ENCODE measurements at places on chromosomes 5 and 9. TPM values are rescaled to one million over a fixed set of nuclear protein-coding genes. Genes with fewer than 3 reads are reported as not detected.

GRCh38 chr5:58019614-58020013 lies 440.3 kb downstream of the PLK2 start:
- H3K27me3 ChIP-seq = no peaks in the 10 kb centered on the region
- H3K4me3 ChIP-seq = no peak overlapping the region
- no peaks in the 10 kb centered on the region for H3K4me1 ChIP-seq
- peak; percentile 42 for DNase-seq
- H3K27ac ChIP-seq = no peak overlapping the region

DNA sequence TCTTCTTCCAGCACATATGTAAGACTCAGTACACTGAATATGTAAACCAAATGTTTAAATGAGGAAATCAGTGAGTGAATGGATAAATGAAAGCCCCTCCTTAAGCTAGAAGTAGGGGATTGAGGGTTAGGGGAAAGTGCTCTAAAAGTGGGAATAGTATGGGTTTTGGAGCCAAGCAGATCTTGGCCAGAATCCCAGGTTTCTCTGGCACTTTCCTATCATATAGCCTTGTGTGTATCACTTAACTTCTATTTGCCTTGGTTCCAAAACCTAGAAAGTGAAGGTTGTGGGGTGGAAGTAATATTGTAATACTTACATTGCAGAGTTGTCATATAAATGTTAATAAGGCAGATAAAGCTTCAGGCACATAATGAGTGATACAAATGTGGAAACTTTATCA lies 45.0 kb upstream of the SV2C start:
- H3K27me3 ChIP-seq = no peaks in the 10 kb centered on the region
- H3K27ac ChIP-seq = no peak overlapping the region
- H3K36me3 ChIP-seq = no peaks in the 10 kb centered on the region

Gene CAMSAP1
- 25.3 TPM for total RNA-seq

GRCh38 chr9:70789086-70789485 lies 332.3 kb downstream of the TRPM3 start:
- H3K4me3 ChIP-seq = no peak overlapping the region
- no peaks in the 10 kb centered on the region for H3K36me3 ChIP-seq
- no peak for DNase-seq

Gene SLC6A19
- total RNA-seq = 9.9 TPM

GRCh38 chr9:117134826-117135500 lies 279.9 kb downstream of the ASTN2 start:
- no peaks in the 10 kb centered on the region for H3K27me3 ChIP-seq
- H3K36me3 ChIP-seq = no peaks in the 10 kb centered on the region
- DNase-seq = no peak
- no peak overlapping the region for H3K27ac ChIP-seq

Gene AUH
- 46.2 TPM for total RNA-seq

DNA sequence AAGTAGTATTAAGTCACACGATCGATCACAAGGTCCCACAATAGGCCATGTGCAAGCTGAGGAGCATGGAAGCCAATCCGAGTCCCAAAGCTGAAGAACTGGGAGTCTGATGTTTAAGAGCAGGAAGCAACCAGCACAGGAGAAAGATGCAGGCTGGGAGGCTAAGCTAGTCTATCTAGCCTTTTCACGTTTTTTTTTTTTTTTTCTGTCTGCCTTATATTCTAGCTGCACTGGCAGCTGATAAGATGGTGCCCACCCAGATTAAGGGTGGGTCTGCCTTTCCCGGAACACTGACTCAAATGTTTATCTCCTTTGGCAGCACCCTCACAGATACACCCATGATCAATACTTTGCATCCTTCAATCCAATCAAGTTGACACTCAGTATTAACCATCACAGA lies 6.5 kb downstream of the PPIP5K2 start:
- no peak overlapping the region for H3K4me3 ChIP-seq
- H3K4me1 ChIP-seq = peaks cover 20% of the 10 kb centered on the region
- no peaks in the 10 kb centered on the region for H3K36me3 ChIP-seq
- H3K27me3 ChIP-seq = no peaks in the 10 kb centered on the region

DNA sequence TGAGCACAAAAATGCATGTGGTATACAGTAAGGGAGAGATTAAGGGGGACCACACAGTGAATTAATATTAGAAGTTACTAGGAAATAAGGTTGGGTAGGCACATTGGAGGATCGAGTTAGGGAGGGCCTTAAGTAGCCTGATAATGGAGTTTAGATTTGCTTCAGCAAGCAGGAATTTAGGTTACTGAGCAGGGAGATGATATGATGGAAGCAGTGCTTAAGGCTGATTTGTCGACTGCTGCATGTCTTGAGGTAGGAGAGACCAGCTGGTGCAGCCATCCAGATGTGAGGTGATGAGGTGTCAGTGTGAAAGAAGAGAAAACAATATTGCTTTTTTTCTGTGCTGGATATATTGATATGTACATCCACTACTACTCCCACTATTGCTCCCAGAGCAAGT lies 55.2 kb upstream of the ACTBL2 start:
- no peaks in the 10 kb centered on the region for H3K4me1 ChIP-seq
- H3K27ac ChIP-seq = no peak overlapping the region
- no peak for DNase-seq
- no peaks in the 10 kb centered on the region for H3K36me3 ChIP-seq

GRCh38 chr5:95935553-95936100 lies 26.0 kb downstream of the ELL2 start:
- DNase-seq = no peak
- H3K36me3 ChIP-seq = no peaks in the 10 kb centered on the region
- H3K4me3 ChIP-seq = no peak overlapping the region
- H3K27ac ChIP-seq = no peak overlapping the region

Gene DMRTA1
- 0.83 TPM for total RNA-seq

Gene FGF1
- not detected for total RNA-seq

Gene ZDHHC12
- total RNA-seq = 177 TPM

Gene SLC6A18
- total RNA-seq = not detected

DNA sequence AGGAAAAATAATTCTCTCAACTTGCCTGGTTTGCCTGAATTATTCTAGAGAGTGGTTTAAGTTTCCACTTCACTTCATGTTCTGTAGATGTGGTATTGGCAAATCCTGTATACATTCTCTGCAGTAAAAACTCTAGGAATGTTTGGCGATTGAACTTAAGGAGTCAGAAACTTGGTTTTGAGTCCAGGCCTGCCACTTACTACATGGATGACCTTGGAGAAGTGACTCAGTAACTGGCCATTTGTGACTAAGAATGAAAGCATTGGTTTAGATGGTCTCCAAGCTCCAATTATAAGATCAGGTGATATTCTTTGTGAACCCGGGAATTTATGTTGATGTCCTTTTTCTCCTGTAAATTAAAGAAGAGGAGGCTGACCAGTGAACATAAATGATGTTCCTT lies 233.8 kb downstream of the GAS1 start:
- H3K27me3 ChIP-seq = no peaks in the 10 kb centered on the region
- H3K36me3 ChIP-seq = no peaks in the 10 kb centered on the region
- no peaks in the 10 kb centered on the region for H3K4me1 ChIP-seq
- no peak overlapping the region for H3K4me3 ChIP-seq
- DNase-seq = no peak

DNA sequence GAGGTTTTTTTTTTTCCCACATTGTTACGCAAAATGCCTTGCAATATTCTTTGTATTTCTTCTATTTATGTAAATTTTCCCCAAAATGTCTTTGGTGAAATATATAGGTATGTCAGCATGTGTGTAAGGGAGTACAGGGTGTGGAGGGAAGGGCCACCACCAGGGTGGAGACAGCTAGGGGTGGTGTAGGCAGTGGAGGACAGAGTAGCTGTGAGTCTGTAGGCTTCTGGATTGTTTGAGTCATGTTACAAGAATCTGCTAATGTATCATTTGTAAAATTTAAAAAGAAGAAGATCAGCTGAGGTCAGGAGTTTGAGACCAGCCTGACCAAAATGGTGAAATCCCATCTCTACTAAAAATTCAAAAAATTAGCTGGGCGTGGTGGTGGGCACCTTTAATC lies 175.5 kb downstream of the NXNL2 start:
- H3K4me1 ChIP-seq = no peaks in the 10 kb centered on the region

- H3K27me3 ChIP-seq = no peaks in the 10 kb centered on the region
- no peaks in the 10 kb centered on the region for H3K4me1 ChIP-seq
- no peak overlapping the region for H3K4me3 ChIP-seq
- no peak for DNase-seq
Observed at GRCh38 chr5:125059255-125060002, 313.0 kb upstream of the ZNF608 start.

GRCh38 chr9:112809906-112810305 lies 59.3 kb downstream of the SNX30 start:
- no peak overlapping the region for H3K4me3 ChIP-seq
- no peak for DNase-seq
- H3K4me1 ChIP-seq = peaks cover 3% of the 10 kb centered on the region
- H3K36me3 ChIP-seq = no peaks in the 10 kb centered on the region
- H3K27ac ChIP-seq = no peak overlapping the region

- H3K36me3 ChIP-seq = no peaks in the 10 kb centered on the region
- DNase-seq = no peak
- no peak overlapping the region for H3K4me3 ChIP-seq
- no peaks in the 10 kb centered on the region for H3K27me3 ChIP-seq
- no peak overlapping the region for H3K27ac ChIP-seq
Observed at GRCh38 chr5:105659396-105659795, 2011.3 kb downstream of the EFNA5 start.

DNA sequence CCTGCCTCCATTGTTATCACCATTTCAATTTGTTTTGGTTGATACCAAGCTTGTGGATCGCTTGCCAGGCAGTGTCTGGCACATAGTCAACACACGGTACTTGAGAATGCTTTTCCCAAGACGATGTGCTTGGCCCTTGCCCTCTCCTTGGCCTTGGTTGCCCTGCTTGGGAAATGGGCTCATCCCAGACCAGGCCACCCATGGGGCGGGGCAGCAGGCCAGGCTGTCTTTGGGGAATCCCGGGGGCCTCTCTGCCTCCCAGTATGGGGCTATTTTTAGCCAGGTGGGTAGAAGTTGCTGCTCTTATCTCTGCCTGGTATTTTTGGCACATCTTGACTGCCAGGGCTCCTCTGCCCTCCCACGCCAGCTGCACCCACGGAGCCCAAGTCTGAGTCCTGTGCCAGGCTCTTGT lies 49.9 kb downstream of the LMX1B start:
- no peaks in the 10 kb centered on the region for H3K36me3 ChIP-seq
- H3K4me3 ChIP-seq = no peak overlapping the region
- no peak for DNase-seq
- H3K27ac ChIP-seq = no peak overlapping the region

GRCh38 chr9:17613758-17614157 lies 34.9 kb downstream of the SH3GL2 start:
- no peaks in the 10 kb centered on the region for H3K27me3 ChIP-seq
- no peak for DNase-seq
- H3K27ac ChIP-seq = no peak overlapping the region
- no peaks in the 10 kb centered on the region for H3K36me3 ChIP-seq

Gene ARPC5L
- 19.8 TPM for total RNA-seq

All from Peyer's patch (tissue), 4 donors.